ENCODE measurements at places on chromosomes 3 and 15.

DNA sequence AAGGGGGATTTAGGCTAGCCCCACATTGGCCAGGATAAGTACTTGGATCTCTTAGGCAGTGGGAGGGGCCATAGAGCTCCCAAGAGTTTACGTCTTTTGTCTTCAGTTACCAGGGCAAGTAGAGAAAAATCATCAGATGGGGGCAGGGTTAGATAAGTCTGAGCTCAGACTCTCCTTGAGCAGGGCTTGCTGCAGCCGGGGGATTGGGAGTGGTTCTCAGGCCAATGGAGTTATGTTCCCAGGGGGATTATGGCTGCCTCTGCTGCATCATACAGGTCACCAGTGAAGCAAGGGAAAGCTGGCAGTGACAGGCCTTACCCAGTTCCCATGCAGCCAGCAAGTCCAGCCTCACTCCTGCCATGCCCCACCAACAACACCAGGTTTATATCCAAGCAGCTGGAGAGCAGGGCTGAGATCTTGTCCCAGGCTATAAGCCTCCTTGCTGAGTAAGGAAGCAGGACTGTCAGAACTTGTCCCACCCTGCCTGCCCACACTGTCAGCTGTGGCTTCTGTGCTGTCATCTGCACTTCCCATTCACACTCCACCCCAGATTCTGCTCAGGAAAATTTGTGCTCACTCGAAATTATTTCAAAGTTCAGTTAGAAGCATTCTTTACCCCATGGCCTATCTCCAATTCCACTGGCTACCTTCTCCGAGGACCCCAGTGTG is 215.3 kb downstream of the FAM43A start:
- DNase-seq = no peak

GRCh38 chr3:183775781-183776180 is 49.6 kb downstream of the MAP6D1 start:
- no peak for DNase-seq

GRCh38 chr3:16606398-16606797 is 1.2 kb upstream of the DAZL start:
- DNase-seq = no peak

- DNase-seq = no peak
Observed at GRCh38 chr3:123282461-123282860, 80.7 kb downstream of the SEC22A start.

DNA sequence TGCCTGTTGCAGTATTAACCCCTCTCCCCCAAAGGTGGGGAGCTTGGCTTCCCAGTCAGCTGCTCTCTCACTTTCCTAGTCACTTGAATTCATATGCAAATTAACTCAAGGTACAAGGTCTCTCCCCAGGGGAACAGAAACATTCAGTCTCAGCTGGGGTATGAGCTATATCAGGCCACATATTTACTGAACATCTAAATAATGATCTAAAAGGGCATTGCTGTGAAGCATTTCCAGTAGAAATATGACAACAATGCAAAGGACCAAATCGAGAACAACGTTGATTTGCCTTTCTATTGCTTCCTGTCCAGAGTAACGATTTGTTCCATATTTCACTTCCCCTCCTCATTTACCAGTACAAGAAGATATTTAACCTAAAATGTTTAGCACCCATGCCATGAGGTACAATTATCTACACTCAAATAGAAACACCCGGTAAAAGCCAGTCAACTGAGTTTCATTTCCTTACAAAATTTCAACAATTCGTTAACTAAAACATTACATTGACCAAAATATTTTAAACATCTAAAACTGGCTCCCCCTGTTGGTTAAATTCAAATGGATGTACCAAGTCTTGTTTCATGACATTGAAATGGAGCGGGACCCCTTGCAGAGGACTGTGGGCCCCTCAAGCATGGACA is 36.5 kb upstream of the KLHL6 start:
- no peak for DNase-seq

DNA sequence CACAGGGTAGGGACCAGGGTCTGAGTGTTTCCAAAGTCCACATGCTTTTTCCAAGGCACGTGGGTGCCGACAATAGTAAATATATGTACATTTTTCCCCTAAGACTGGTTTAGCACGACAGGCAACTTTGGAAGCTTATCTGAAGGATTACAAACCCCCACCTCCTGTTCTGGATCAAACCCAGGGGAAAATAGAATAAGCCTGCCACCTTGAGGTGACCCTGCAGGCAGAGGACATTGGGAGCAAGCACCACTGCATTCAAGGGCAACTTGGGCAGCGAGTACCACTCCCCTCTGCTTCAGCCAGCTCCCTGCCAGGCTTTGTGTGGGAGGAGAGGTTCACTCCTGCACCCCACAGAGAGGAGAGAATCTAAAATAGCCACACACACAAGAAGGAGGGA is 44.8 kb downstream of the KBTBD12 start:
- no peak for DNase-seq

DNA sequence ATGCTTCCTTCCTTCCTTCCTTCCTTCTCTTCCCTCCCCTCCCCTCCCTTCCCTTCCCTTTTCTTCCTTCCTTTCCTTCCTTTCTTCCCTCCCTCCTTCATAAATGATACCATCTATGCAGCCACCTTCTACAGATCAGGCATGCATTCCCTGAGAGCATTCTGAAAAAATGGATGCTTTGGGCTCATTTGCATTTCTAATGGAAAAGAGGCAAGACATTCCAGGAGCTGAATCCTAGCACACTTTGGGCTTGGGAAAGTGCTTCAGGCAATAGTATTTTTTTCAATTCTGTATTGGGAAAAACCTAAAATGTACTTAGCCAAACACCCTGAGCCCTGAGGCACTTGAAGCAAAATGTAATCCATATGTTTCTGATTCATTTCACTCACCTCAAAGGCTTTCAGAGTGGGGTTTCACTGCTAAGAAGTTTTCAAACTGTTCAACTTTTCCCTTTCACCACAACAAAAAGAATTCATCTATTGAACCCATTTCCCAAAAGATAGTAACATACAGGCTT is 220.1 kb upstream of the RORA start:
- no peak for DNase-seq

DNA sequence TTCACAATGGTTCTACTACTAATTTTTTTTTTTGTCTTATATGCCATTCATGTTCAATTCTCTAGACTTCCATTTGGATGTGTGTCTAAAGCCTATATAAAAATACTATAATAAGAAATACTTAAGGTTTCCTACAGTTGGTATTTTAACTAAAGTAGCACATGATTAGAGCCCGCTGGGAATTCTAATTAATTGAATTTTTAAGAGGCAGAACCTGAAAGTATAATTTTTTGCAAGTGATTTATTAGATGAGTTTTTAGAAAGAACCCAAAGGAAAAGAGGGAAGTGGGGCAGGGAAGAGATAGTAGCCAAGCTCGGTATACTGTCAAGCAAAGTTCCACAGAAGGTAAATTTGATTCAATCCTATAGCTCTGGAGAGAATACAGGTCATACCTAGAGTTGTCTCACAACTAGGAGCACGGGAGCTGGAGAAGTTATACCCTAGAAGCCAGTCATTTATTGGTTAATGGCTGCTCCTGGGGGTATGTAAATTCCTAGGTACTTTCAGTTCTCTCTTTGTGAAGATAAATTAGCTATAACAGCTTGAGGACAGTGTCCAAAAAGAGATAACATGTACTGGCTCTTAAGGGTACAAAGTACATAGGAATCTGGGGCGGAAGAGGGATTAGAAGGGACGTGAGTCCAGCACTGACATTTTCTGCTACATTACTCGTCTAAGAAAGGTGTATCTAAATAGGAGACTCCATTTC is 225.6 kb downstream of the CNTN6 start:
- no peak for DNase-seq

DNA sequence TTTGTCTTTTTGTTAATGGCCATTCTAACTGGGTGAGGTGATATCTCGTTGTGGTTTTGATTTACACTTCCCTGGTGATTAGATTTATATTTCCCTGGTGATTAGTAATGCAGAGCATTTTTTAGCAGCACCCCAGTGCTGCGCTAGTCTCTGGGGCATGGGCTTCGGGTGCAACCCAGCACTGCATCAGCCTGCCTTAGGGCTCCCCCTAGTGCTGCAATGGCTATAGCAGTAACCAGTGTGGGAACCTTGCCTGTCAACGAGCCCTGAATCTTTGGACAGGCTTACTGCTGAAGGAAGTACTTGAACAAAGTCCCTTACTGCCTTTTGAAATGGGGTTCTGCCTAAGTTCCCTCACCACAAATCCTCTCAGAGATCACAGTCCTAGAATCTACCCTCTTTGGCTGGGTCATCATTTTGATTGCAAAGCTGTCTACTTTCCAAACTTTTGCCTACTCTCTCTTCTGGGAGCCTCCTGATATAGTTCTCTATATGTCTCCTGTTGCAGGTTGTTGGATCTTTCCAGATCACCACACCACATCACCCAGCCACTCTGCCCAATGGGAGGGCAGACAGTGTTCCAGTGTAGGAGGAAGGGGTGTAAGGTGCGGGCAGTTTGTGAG is 79.2 kb upstream of the CCNL1 start:
- peak; percentile 74 for DNase-seq

DNA sequence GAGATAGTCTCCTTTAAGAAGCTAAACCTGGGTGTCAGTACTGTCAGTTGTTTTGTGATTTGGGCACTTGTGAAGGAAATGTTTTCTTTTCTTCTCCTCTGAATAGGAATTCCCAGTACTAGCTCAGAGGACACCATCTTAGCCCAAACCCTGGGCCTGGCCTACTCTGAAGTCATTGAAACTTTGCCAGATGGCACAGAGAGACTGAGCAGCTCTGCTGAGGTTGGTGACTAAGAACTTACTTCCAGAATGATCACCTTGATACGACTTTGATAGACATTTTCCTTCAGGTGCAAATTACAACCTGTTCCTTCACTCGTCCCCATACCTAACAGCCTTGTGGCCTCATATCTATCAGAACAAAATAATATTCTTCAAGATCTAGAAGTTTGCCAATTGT is 100.2 kb downstream of the LARS2 start:
- no peak for DNase-seq

DNA sequence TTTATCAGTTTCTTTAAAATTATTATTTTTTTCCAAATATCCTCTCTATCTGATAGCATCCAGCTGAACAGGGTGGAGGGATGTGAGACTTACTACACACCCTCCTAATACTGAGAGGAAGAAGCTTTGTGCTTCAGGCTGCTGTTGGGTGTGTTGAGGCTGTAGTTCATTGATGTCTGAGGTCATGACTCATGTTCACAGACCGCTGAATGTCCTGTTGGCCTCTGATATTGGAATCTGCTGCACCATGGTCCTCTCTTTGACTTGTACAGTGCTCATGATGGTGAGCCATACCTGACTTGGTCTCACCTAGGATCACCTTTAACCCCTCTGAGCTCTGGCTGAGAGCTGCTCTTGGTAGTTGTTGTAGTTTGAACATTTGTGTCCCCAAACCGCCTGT is 302.9 kb downstream of the SATB1 start:
- DNase-seq = no peak

DNA sequence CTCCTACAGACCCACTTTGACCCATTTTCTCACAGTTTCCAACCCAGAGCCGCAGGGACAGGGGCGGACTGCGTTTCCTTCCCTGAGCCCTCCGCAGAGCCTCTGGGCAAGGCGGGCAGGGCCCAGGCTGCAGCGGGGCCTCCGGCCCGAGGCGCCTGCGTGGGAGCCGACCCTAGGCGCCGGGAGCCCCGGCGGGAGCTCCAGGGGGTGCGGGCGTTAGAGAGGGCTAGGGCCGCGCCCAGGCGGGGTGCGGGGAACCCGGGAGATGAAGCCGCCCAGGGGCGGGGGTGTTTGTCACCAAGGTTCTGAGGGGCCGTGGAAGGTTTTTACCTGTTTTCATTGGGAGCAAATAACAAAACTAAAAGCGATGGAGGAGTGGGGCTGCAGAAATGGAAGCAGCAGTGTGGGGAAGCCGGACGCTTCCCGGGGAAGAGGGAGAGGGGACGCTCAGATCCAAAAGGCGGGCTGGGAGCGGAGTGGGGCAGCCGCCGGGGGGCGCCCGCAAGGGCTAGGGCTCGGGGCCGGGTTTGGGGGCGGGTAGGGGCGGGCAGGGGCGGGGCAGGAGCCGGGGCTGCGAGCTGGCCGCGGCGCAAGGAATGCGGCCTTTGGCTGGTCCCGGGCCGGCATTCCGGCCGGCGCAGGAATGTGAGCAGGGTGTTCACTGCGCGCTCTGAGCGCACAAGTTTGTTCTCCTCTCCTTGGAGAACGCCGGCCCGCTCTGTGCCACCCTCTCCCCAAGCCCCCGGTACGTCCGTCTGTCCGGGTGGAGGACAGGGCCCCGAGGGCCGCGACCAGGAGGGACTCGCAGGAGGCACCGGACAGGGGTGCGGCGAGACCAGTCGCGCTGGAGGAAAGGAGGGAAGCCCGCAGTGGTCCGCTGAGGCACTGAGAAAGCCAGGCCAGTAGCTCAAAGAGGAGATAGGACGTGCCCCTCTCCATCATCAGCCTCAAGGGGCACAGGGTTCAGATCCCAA is 61.1 kb downstream of the AMOTL2 start:
- DNase-seq = no peak

- no peak for DNase-seq
Observed at GRCh38 chr15:62618432-62618831, 424.1 kb upstream of the TPM1 start.

- DNase-seq = no peak
Observed at GRCh38 chr3:165814380-165814779, 22.8 kb downstream of the BCHE start.

GRCh38 chr15:33194704-33195670 is at the start of gene FMN1:
TSS of gene FMN1 (minus strand) at chr15:33194714. CDS start at chr15:33154914, 39,800 bp downstream.
- peak; percentile 88 for DNase-seq

GRCh38 chr15:67997996-67998395 is 56.1 kb upstream of the PIAS1 start:
- no peak for DNase-seq

DNA sequence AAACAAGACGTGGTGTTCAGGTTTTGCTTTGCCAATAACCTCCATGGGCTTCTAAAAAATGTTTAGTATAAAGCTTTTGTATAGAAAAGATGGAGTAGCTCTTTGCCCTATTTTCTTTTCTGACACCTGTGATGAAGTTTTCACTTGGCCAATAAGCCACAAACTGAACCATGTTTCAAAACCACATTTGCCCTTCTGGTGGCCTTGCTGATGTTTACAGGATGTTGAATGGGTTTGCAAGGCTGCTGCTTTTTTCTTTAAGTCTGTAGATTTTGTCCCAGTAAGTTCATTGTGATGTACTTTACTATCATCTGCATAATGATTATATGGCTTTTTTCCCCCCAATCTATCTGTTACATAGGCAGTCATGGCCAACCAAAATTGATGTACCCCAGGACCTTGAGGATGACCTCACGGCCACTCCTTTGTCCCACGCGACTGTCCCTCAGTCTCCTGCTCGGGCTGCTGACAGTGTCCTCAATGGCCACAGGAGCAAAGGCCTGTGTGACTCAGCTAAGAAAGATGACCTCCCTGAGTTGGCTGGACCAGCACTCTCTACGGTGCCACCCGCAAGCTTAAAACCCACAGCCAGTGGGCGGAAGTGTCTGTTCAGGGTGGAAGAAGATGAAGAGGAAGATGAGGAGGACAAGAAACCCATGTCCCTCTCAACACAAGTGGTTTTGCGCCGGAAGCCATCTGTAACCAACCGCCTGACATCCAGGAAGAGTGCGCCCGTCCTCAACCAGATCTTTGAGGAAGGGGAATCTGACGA is 60.8 kb downstream of the SNRK start:
- DNase-seq = no peak

- DNase-seq = peak; percentile 10
Observed at GRCh38 chr3:61560517-61561373, 626 bp upstream of the PTPRG start.
